ENCODE measurements at places on chromosomes 6 and 20.

- DNase-seq, result no peak
Observed at GRCh38 chr6:105372142-105372848, 30.6 kb downstream of the PREP start.

- DNase-seq, result no peak
Observed at GRCh38 chr6:38354905-38355304, 284.8 kb downstream of the BTBD9 start.

DNA sequence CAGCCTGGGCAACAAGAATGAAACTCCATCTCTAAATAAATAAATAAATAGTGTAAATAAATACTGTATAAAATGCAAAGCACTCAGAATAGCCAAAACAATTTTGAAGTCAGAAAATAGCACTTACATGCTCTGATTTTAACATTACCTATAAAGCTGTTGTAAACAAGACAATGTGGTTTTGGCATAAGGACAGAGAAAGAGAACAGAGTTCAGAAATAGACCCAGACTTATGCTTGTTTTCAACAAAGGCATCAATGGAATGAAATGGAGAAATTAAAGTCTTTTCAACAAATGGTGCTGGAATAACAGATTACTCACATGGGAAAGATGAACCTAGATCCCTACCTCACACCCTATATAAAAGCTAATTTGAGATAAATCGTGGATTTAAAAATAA is 10.4 kb downstream of the ACAT2 start:
- no peak for DNase-seq

GRCh38 chr6:137630666-137631065 is 136.5 kb upstream of the OLIG3 start:
- DNase-seq, result no peak

GRCh38 chr20:43375591-43375990 is 82.1 kb upstream of the SRSF6 start:
- no peak for DNase-seq

DNA sequence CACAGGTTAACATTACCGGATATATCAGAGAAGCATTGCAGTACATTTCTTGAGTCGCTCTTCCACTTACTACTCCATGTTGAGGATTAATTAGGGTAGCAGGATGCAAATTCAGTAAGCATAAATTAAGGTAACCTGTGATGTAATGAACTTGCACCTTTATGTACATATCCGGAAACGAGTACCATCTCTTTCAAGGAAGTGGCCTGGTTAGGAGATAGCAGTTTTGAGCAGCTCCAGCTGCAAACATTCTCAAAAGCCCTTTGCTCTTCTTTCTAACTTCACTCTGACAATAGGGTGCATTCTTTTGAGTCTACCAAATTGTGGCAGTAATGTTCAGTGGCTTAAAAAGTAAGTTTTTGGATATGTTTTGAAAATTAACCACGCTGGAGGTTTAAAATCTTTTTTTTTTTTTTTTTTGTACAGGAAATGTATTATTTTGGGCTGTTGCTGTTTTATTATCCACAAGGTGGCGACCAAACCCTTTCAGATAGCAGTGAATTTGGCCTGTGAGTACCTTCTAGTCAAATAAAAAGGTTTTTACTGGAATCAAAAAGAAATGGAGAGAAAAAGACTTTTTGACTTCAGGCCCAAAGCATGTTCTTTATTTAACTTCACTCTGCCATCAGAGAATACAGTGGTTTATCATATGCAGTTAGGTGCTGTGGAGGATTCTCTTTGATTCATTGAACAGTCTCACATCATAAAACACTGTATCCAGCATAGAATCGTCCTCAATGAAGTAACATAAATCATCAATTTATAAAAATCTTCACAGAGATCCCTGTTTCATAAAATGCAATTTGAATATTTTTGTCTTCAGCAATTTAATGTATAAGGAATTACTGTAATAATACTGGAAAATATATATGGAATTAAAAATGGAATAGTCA is 8.9 kb downstream of the FAM217B start:
- no peak for DNase-seq

DNA sequence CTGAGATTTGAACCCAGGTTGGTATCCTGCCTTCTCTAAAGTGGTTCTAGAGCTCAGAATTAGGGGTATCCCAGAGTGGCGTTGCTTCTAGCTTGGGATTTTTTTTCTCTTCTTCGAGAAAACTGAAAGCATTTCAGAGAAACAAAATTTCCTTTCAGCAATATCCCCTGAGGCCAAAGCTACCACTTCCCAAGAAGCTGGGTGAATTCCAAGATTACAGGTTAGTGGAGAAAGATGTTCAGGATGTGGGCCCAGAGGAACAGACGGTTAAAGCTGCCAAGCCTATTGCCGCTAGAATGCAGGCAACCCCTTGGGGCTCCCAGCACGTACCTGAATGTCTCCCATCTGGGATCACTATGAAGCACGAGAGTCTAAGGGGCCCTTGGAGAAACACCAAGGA is 134.1 kb downstream of the FOXO3 start:
- DNase-seq, result no peak

DNA sequence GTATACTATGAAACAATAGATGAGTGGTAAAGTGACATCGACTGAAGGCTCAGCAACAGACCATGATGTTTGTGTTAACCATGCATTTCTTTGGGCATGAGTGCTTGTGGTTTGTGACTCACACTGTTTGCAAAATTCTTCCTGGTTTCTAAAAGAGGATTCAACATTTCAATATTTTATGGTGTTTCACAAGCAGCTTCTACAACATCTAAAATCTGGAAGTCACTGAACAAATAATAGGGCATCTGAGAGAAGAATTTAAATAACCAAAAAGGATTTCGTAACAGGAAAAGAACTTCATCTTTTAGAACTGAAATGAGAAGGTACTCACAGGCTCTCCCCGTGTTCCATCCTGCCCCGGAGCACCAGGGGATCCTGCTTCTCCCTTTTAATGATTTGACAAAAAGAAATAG is 146.2 kb downstream of the COL21A1 start:
- no peak for DNase-seq

DNA sequence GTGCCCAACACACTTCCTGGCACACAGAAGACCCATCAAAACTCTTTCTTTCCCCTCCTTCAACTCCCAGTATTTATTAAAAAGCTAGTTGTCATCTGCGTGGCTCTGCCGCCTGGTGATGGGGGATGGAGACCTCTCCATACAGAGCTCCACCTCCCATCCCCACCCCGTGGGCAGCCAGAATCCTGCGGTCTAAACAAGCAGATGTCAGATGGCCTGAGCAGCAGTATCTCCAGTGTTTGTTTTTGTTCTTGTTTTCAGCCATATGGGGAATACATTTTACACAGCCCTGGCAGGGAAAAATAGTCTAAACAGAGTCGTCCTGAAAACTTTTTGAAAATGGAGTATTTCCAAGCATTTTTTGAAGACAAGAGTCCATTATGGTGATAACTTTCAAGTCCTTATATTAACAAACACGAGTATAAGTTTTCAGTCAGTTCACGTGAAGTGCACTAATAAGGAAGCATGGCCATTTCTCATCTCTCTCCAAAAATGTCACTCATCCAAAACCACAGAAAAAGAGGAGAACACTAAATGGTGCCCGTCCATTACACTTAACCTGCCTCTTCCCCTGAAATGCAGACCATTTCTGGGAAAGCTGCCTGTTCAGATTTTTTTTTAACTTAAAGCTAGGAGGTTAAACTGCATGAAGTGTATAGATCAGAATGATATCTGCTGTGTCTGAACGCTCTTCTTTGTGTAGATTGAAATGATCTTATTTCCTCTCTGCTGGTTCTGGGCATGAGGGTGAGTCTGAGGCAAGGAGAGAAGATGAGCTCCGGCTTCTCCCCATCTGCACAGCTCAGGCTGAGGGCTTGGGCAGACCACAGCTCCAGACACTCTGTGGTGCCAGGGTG is 91.0 kb downstream of the TCP11 start:
- no peak for DNase-seq

GRCh38 chr6:170344631-170345576 is 38.3 kb downstream of the FAM120B start:
- no peak for DNase-seq

DNA sequence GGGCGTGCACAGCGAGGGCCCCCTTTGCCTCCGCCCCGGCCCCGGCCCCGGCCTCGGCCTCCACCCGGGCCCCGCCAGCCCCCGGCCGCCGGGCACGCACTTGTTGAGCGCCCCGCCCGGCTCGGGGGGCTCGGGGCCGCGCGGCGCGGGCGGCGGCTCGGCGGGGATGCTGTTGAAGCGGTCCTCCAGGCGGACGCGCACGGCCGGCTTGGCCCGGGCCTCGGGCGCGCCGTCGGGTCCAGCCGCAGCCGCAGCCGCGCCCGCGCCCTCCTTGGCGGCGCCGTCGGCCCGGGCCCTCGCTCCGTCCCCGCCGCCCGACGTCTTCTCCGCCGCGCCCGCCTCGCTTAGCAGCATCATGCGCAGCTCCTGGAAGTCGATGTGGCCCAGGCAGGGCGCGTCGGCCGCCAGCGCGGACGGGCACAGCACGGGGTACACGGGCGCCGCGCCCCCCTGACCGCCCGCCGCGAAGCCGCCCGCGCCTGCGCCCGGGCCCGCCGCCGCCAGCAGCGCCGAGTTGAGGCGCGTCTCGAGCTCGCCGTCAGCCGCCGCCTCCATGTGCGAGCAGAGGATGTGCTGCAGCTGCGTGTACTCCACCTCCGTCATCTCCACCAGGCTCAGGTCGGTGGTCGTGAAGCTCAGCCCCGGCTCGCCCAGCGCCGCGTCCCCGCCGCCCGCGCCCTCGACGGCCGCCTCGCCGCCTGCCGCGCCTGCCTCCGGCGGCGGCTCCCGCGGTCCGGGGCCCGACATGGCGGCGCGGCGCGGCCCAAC is 514 bp downstream of the TCFL5 start:
- DNase-seq, result no peak

- DNase-seq, result no peak
Observed at GRCh38 chr6:29141606-29142005, 29.1 kb upstream of the OR2J2 start.

- DNase-seq, result no peak
Observed at GRCh38 chr6:162099685-162100084, 627.9 kb downstream of the PRKN start.

- no peak for DNase-seq
Observed at GRCh38 chr20:33301192-33301930, 18.3 kb downstream of the BPIFB1 start.

DNA sequence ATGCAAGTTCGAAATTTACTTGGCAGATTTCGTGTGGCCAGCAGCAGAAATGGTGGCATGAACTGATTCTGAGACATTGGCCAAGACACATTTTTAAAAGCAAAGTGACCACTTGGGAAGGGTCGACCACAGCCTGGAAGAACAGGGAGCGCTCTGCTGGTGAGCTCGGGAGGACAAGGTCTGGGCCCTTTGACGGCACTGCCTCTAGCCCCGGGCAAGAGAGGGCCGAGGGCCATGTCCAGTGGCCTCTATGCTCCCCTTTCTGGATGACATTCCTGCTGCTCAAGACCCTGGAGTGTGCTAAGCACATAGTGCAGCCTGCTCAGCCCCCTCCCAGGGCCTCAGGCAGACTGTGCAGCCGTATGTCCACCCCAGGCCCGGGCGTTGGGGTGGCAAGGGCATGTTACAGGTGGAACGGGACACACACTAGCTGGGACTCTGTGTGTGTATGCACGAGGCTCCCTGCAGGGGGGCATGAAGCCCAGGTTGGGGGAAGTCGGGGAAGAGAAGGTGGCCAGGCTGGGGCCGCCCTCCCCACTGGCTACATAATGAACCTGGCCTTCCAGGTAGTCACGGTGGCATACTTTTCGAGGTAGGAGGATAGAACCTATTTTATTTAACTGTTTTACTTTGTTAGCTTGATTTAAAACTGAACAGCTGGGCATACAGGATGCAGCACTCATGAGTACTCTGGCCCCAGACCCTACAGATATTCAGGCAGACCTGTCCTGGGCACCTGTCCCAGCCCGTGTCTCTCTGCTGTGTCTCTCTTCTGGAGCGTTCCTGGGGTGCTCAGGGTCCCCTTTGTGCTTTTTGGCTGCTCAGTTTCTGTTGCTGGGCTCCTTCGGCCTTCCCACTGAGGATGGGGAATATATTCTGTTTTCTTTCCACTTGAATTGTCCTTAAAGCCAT is 6.4 kb downstream of the SYNJ2 start:
- no peak for DNase-seq

GRCh38 chr20:23417861-23418260 is 3.4 kb downstream of the NAPB start:
- no peak for DNase-seq

- DNase-seq, result no peak
Observed at GRCh38 chr20:33983371-33983770, 10.3 kb upstream of the RALY start.

DNA sequence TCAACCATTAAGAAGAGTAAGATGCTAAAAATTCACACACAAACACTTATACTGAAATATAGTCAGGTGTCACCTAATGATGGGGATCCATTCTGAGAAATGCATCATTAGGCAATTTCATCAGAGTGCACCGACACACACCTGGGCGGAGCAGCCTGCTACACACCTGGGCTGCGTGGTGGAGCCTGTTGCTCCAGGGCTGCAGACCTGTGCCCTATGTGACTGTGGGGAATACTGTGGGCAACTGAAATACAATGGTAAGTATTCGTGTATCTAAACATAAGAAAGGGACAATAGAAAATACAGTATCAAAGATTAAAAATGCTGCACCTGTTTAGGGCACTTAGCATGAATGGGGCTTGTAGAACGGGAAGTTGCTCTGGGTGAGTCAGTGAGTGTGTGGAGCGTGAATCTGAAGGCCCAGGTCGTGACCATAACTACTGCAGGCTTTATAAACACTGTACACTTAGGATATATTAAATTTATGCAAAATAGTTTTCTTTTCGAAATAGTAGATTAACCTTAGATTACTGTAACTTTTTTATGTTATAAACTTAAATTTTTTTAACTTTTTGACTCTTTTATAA is 124.4 kb upstream of the AFDN start:
- no peak for DNase-seq

DNA sequence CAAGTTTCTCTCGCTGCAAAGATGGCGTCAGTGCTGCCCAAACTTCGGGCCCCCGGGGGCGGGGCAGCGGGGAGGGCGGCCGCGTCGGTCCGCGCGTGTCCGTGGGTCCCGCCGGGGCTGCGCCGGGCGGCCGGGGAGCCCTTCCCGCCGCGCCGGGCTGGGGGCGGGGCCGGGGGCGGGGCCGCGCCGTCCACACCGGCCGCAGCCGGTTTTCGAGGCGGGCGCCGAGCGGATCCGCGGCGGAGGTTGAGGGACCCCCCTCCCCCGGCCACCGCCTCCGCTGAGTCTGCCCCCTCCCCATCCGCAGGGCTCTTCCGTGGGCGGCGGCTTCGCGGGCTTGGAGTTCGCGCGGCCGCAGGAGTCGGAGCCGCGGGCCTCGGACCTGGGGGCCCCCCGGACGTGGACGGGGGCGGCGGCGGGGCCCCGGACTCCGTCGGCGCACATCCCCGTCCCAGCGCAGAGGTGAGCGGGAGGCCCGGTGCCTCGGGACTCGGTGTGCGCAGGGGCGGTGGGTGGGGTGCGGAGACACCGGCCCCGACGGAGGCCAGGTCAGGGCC is 572 bp downstream of the SLC2A4RG start:
- DNase-seq, result no peak

DNA sequence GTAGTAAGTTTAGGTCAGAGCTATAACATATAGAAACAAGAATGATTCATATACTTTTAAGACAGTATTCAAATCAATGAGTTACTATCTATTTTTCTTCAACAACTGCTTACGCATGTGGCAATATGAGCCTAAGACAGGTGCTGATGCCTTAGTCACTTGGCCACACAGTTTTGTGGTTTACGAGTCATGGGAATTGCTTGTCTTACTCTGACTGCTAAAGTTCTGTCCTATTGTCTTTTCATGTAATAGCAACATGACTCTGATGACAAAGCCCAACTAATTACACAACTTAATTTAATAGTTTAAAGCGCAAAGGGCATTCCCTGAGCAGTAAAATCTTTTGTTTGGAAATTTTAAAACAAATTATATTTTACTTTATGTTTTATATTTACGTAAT is 159.3 kb upstream of the CENPW start:
- DNase-seq, result no peak

- no peak for DNase-seq
Observed at GRCh38 chr6:98944598-98945081, 3.1 kb downstream of the FBXL4 start.

Measured in activated naive CD8-positive, alpha-beta T cell treated with anti-CD3 and anti-CD28 coated beads, Interleukin-2, amount 50 U/mL, for 16 hours (primary cell).